ENCODE measurements at places on chromosomes 5 and 9.
A peak's percentile ranks its signal among the peaks of the same experiment; 100 is the strongest.

- peak; percentile 16 for DNase-seq
Observed at GRCh38 chr9:35616681-35617459, 1.3 kb downstream of the CD72 start.

DNA sequence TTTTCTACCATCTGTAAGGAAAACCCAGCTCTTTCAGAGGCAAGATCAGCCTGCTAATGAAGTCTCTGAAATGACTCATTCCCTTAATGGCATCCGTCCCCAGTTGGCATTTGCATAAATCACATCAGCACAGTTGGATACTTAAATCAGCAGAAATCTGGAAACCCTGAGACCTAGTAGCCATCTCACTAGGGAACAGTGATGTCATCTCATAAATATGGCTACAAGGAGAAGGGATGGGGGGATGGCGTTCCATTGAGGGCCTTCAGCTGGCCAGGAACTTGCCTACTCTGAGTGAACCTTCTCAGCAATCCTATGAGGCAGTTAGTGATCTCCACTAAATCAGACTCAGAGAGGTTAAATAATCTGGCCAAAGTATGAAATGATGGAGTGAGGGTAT lies 81.8 kb downstream of the CMYA5 start:
- DNase-seq: peak; percentile 28

GRCh38 chr9:126093771-126094170 lies 232.9 kb upstream of the MVB12B start:
- no peak for DNase-seq

DNA sequence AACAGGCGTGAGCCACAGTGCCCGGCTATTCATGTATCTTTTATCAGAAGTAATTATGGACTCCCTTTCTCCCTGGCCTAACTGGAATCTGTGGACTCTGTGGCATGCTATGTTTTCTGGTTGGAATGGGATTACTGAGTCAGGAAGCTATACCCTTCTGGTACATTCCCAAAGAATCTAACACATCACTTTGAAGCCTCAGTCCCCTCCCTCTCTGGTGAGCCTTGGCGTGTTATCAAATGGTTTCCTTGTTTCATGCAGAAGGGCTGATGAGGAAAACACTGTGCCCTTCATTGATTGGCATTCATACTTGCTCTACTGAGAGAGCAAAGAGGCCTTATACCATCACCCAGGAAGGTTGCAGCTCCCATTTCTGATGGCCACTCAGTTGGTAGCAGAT lies 22.9 kb downstream of the C5orf15 start:
- DNase-seq: no peak

- DNase-seq: no peak
Observed at GRCh38 chr9:21392270-21392669, 7.1 kb upstream of the IFNA2 start.

Data from fibroblast of the conjunctiva (primary cell).